CD4-positive, alpha-beta T cell treated with Interleukin-17A for 4 hours (primary cell): ENCODE measurements at places on chromosomes 2 and 18.

- DNase-seq, result no peak
Observed at GRCh38 chr18:3491981-3492555, 42.1 kb downstream of the TGIF1 start.

DNA sequence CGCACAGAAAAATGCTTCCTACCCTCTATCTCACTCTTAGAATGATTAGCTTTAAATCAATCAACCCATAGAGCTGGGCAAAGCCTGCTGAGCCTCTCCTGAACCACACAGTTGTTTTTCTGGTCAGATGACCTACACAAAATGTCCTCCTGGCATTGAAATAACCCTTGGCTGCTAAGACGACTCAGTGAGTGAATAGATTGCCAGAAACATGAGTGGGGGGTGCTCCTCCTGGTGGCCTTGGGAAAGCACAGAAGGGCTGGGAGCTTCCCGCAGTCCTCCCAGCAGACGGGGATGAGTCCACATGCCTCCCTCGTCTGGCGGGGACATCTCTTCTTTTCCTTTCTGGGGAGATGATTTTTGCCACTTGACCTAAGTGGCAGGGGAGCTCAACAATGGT, 14.9 kb downstream of the MAL start:
- DNase-seq, result no peak

DNA sequence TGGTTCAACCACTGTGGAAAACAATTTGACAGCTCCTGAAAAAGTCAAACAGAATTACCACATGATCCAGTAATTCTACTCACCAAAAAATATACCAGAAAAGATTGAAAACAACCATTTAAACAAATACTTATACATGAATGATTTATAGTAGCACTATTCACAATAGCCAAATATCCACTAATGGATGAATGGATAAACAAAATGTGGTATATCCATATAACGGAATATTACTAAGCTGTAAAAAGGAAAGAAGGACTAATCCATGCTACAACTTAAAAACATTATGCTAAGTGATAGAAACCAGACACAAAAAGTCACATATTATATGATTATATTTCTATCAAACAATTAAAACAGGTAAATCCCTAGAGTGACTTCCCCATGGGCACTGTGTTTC, 131.5 kb downstream of the SPOPL start:
- DNase-seq, result no peak

DNA sequence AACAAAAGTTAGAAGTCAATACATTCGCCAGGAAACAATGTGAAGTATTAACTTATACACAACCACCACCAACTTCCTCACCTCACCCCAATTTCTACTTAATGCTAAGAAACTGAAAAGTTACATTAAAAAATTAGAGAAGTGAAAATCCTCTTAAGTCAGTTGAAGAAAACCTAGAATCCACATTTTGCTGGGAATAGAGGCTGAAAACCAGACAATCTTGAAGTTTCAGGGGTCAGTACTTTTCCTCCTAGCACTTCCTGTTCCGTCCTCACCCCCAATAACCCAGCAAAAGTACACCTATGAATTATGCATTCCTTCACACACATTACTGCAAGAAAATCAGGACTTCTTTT, 6.3 kb downstream of the YES1 start:
- no peak for DNase-seq

DNA sequence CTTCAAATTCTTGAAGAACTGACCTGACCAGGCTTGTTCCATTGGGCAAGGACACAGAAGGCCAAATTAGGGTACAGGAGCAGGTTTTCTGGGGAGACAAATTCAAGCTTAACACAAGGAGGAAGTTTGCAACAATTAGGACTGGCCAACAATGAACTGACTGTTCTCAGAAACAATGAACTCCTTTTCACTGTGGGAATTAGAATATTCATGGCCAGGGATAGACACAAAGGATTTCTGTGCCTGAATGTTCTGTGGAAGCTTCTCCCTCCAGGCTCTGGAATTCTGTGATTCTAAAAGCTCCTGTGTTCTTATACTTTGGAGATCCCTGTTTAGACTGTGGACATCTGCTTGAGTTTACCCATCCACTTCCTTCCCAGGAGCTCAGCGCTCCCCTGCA, 15.2 kb downstream of the SMYD1 start:
- no peak for DNase-seq

- DNase-seq, result no peak
Observed at GRCh38 chr2:230423851-230424458, 8.0 kb downstream of the SP100 start.

GRCh38 chr2:156192468-156192867, 140.1 kb downstream of the NR4A2 start:
- DNase-seq, result no peak

DNA sequence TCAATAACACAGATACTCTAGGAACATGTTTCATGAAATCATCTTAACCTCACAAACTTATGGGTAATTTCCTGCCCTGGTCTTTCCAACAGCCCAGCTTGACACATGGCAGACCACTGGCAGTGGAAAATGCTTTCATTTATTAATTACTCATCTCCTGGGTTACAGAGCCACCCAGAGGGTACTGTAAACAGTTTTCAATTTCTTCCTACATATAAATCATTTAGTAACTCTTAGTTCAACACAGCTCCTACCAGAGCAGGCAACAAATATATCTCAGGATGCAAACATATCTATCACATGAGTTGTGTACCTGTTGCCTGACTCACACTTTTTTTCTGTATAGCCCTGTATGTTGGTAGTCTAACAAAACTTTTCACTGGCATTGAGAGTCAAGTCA, 99.2 kb upstream of the VRK2 start:
- no peak for DNase-seq

GRCh38 chr2:69514406-69514805, 77.2 kb upstream of the NFU1 start:
- DNase-seq, result no peak

DNA sequence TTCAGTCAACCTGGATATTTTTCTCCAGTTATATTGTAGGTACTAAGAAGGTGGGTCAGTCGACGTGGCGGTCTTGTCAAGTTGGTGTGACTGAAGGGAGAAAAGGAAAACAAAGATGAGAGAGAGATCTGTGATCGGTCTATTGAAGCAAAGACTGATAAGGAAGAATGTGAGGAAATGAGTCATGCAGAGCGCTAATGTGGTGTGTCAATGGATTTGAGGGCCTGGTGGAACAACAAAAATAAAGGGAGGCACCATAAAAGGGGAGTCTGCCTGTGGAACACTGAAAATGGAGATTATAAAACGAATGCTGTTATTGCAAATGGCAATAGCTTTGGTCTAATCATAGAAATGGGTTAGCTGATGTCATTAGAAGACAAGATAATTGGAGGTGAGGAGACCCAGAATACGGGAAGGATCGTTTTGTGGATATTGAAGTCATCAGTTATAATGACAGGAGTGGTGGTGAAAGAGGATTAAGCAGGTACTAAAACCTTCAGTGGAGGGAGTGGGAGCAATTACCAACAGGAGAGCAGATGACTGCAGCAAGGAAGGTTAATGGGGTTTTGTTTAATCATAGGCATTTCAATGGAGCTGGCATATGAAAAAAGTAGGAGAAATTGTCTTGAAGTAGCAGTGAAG, 599.1 kb upstream of the FSHR start:
- no peak for DNase-seq

DNA sequence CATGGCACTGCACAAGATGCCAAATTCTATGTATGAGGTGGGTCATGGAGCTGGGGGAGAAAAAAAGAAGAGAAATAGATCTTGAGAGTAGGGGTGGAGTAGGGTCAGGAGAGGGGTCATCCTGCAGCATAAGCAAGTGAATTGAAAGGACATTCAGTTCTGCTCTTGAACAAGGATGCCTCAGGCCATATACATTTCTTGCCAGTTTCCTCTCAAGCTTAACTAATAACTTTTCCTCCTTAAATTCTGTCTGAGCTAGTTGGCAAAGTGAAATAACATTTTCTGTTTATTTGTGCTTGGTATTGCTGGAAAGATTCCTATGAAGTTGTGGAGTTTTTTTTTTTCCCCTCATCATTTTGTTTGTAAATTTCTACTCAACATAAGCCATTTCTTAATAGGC, 99.0 kb upstream of the LTBP1 start:
- no peak for DNase-seq

DNA sequence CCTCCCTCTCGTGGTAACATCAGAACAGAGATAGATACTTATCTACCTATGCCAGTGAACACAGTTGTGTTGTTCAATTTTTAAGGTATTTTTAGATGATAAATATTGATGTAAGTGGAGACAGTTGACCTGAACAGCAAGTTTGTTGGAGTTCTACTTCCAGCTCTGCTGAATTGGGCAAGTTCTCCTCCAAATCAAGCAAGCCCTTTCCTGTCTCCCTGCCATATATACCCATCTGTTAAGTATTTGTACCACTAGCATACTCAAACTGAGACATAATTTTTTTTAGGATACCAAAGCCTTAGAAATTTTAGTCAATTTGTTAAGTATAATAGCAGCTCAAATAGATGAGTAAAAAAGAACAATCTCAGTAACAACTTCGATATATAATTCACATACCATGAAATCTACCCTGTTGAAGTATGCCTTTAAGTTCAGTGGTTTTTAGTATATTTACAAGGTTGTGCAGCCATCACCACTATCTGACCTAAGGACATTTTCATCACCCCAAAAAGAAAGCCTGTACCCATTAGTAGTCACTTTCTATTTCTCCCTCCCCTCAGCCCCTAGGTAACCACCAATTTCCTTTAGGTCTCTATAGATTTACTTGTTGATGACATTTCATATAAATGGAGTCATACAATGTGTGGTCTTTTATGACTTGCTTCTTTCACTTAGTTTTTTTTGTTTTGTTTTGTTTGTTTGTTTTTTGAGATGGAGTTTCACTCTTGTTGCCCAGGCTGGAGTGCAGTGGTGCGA, 61.8 kb downstream of the COX7A2L start:
- no peak for DNase-seq

GRCh38 chr2:5664278-5664681, 27.9 kb upstream of the SOX11 start:
- no peak for DNase-seq

DNA sequence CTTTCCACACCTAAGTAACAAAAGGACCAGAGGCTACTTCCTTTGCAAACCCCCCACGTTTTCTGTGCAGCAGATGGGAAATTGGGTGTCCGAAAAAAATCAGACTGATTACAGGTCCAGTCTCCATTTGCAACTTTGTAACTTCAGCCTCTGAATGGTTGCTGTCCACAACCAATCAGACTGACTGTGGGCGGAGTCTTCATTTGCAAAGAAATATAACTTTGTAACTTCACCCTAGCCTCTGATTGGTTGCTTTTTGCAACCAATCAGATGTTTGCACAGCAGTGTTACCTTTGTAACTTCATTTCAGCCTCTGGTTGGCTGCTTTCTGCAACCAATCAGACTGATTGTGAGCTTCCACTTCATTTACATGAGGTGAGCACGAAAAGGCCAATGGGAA, 27.8 kb upstream of the CACNB4 start:
- DNase-seq, result no peak

DNA sequence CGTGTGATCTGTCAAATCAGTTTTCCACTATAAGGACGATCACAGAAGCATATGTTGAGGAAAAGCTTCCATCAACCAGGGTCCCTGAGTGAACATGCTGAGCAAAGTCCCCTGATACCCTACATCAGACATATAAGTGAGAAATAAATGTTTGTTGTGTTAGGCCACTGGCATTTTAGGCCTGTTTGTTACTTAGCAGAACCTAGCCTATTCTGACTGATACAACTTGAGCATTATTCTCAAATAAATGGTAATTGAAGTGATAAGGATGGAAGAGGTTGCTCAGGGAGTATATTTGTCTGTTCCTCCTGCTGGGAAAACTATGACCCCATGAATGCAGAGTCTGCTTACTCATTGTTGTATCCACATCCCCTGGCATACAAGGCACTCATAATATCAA, 106.4 kb downstream of the LOXHD1 start:
- DNase-seq, result no peak

DNA sequence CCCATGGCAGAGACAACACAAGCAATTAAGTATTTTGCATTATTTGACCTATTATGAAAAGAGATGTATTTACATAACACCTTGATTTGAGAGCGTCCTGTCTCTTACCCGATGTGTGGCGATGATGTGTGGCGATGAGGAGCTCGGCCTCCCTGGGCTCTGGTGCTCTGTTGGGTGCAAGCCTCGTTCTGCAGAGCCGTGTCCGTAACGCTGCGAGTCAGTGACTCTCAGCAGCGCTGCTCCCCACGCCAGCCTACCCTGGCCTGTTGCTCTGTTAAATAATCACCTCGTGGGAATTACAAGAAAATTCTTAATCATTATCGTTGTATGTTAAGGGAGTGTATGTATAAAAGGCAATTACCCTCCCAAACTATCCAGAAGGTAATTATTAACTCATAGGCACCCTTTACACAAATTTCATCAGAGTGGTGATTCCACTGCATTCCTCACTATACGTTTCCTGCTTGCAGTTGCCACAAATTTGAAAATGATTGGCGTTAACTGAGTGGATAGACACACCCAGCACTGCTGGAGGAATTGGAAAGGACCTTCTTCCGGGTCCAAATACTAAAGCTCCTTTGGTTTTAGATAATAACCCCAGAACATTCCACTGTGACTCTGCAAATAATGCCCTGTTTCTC, 52.0 kb upstream of the NFATC1 start:
- no peak for DNase-seq

DNA sequence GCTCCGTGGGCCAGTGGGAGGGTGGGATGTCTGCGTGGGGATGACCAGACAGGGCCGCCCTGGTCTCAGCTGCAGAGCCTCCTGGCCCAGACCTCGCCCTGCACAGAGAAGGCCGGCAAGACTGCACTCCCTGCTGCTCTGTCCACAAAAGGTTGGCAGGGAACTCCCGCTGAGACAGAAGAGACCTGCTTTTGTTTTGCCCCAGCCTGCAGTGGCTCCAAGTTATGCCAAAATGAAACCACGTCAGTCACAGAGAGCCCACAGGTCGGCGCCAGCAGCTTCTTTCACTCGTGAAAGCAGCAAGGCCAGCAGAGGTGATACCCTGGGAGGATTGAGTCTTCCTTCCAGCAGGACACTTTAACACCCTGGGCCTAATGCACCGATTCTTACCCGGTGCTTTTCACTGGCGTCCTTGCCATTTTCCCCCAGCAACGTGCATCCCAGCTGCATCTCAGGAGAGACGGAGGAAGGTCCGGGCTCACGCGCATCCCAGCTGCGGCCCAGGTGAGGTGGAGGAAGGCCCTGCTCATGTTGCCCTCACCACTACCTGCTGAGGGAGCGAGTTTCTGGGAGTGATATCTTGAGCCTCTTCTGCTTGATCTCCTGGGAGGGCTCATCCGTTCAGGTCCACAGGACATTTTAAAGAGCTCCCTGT, 22.1 kb upstream of the CTDP1 start:
- no peak for DNase-seq

DNA sequence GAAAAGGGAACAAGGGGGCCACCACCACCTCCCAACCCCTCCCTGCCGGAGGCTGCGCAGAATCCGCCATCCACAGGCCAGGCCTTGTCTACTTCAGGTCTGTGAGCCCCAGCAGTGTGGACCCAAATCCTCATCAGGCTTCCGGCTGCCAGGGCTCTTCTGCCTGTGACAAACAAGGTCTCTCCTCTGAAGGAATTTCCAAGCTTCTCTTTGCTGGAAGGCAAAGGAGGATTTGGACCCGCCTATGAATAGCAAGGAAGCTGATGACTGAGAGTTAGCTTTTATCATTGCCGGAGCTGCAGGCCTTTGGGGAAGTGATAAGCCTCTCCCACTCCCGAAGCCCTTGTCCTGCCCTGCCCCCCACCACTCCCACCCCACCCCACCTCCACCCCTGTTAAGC, 93.7 kb upstream of the SH3BP4 start:
- DNase-seq, result no peak
